ENCODE measurements at places on chromosomes 6 and 20.
A peak's percentile ranks its signal among the peaks of the same experiment; 100 is the strongest.

DNA sequence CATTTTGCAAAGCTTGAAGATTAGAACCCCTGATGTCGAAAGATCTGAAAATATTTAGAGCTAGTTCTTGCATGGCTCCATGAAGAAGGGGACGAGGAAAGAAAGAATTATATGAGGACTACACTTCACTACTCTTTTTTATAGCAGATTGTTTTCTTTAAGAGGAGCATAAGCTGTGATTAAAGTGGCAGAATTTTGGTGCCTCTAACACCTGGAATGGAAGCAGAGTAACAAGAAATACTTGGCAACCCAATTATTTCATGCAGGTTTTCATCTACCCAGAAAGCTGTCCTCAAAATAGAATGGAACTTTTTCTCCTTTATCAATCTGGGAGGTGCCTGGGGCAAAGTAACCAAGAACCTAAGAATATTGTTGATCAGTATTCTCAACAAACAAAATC, 4.0 kb downstream of the METTL24 start:
- DNase-seq: no peak

DNA sequence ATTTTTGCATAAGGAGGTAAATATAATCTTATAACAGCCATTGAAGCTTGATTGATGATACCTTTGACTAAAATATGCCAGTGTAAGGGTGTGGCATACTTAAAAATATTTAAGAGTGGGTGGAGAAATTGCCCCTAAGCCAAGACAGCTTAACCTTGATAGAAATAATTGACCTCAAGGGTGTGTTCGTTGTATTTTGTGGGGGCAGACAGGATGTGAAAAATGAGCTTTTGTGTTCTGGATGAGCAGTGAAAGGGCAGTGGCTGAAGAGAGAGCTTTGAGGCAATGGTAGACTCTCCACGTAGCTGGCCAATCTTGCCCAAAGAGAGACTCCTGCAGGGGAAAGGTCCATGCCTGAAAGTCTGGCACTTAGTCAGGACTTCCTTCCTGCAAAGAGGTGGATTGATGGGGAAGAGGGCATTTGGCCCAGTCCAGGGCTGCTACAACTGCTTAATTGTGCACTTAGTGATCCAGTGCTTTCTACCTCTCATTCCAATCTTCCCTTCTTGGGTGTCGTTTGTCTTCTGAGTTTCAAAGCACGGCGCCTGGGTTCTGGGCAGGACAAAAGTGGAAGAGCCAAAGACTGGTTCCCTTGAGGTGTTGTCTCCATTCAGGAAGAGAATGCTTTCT, 15.6 kb upstream of the CD109 start:
- no peak for DNase-seq

DNA sequence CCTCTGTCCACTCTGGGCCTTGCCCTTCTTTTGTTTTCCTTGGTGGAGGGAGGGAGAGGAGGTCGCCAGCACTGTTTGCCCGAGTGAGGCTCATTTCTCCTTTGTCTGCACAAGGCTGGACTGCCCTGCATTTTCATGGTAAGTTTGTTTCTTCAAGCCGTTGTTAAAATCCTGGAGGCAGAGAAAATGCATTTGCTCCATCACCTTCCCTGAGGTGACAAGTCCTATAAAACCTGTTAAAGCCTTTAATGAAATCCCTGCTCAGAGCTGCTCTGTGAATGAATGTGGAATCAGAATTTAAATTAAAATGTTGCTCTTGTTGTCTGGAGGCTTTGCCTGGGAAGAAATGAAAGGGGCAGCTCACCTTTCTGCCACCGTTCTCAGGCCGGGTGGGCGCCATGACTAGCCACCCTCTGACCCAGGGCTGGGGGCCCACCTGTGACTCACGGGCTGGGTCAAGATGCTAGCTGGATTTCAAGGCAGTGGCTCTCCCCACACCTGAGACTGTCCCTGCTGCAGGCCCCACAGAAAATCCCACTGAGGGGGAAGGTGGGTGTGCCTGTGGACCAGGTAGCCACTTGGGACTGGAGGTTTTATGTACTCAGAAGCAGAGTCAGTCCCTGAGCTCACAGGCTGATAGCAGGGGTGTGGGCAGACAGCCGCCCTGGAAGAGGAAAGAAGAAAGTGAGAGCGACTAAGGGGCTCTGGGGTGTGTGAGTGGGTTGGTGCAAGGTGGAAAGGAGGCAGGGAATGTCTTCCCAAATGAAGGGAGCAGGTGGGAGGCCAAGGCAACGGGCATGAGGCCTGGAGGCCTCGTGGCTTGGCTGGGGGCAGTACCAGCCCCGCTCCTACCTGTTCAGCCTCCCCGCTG, 24.0 kb upstream of the MYT1 start:
- DNase-seq: no peak

GRCh38 chr20:48697845-48698491, 129.8 kb downstream of the PREX1 start:
- DNase-seq: no peak

- no peak for DNase-seq
Measured at GRCh38 chr20:55586610-55587009, 418.7 kb downstream of the CBLN4 start.

DNA sequence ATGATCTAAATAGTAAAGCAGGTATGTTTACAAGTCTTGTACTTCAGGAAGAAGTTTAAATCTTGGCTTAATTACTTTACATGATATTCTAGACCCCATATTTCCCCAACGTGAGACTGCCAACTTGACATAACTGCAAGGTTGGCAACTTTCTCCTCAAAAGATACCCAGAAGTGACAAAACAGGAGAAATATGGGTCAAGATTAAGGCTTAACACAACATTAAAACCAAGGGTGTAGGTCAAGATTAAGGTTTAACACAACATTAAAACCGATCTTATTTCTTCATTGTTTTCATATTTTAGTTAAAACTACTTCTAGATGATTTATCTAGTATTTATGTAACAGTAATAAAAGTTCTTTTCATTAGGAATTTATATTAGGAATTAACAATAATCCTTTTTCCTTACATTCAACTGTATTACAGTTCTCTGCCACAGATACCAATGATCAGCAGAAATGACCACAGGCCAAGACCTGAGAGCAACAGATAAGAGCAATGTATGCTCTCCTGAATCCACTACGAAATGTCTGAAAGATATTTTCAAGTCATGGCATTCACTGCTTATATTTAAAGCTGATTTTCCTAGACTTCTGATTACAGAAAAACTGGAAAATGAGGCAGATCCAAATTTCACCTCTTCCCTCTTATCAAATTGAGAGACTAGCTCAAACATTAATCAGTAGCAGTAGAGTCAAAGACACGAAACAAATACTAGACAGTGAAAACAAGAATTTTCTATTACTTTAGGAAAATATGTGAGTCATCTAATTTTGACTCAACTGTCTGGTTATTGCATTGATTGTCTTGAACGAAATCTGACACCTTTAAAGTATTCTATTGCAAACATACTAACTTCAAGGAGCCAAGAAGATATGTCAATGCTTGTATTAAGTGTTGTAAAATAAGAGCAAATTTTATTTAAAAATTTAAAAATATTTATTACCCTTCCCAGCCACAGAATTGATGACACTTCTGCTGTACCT, 72.3 kb downstream of the RNGTT start:
- DNase-seq: no peak

GRCh38 chr6:133608620-133609019, 280.3 kb upstream of the TCF21 start:
- no peak for DNase-seq

GRCh38 chr20:10236540-10237533, 18.2 kb downstream of the SNAP25 start:
- no peak for DNase-seq

- DNase-seq: no peak
Measured at GRCh38 chr6:1103945-1104623, 207.8 kb upstream of the FOXQ1 start.

GRCh38 chr6:39231521-39232243, 2.4 kb upstream of the KCNK5 start:
- no peak for DNase-seq

GRCh38 chr20:53916173-53916512, 154.3 kb downstream of the BCAS1 start:
- no peak for DNase-seq

DNA sequence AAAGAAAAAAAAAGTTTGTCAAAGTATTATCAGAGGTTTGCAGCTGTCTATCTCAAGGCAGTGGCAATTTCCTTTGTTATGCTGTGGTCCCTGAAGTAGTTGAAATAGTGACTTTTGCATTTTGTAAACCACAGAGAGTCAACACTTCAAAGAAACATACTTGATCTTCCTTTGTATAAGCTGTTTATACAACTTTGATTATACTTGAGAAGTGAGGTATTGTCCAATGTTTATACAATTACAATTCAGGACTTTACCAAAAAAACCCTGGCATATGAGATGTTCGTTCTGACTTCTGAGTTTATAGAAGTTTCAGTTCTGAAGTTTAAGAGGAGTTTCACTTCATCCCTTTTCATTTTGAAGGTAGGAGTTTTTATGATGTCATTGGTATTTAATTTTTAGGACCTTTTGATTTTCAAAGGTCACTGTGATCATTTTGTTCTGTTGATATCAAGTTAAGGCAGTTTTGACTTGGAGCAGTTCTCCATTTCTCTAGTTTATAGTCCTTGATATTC, 4.0 kb downstream of the STK4 start:
- DNase-seq: no peak

DNA sequence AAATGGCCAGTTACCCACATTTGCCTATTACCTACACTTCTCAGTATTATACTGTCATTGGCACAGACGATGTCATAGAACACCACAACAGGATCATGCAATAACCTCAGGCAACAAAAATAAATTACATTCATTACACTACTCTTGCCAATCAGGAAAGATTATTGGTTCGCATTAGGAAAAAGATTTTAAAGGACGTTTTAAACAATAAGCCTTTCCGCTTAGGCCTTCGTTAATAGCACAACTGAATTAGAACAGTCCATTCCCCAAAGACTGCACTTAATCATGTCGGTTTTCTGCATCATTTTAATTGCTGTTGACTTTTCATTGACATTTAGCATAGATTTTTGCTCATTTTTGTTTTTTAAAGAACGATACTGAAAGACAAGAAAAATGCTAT, 912 bp upstream of the SENP6 start:
- no peak for DNase-seq

DNA sequence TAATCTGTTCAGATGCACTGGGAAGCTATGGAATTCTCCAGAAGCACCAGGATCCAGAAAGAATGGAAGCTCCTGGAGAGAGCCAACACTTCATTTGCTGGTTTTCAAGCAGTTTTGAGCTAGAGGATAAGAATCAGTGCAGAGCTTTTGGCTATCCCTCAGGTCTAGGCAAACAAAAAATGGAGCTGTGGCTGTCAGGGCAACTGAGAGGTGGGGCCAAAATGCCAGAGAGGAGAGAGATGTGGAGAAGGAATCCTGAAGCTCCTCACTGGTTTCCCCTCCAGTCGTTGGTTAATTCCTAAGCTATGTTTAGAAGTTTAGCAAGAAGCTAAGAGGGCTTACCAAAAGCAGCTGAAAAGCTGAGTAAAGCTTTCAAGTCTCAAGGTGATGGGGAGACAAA, 294.2 kb upstream of the JARID2 start:
- DNase-seq: no peak

- DNase-seq: peak; percentile 32
Measured at GRCh38 chr6:133983099-133983939, 30.3 kb downstream of the TBPL1 start.

DNA sequence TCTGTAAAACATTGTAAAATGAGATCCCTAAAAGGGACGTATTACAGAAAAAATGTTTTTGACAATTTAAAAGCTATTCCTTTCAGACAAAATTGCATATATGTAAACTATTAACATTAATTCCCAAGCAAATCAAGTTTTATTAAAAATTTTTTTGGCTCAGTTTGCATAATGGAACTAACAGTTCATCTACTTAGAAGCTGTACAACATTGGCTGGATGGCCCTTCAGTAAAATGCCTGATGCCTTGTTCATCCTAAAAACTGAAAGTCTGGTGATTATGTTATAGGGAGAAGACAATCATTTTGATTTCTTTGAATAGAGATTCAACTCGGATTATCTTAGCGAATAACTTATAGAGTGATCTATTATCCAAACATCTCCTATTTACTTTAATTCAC, 52.8 kb downstream of the ADGRG6 start:
- DNase-seq: no peak

DNA sequence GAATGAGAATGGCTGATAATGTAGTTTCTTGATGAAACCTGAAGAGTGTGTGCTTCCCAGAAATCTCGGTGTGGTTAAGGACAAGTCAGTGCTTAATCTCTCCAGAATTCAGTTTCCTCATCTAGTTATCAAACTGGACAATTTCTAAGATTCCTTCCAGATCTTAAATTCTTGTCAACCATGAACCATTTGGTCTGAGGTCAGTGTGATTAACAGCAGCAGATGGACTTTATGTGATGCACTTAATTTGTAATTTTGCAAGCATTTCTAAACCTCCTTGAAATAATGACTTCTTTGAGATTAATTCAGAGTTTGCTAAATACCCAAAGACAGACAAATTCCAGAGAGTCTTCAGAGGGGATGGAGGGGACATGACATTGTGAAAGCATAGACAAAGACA, 160.3 kb downstream of the KIF16B start:
- DNase-seq: no peak

DNA sequence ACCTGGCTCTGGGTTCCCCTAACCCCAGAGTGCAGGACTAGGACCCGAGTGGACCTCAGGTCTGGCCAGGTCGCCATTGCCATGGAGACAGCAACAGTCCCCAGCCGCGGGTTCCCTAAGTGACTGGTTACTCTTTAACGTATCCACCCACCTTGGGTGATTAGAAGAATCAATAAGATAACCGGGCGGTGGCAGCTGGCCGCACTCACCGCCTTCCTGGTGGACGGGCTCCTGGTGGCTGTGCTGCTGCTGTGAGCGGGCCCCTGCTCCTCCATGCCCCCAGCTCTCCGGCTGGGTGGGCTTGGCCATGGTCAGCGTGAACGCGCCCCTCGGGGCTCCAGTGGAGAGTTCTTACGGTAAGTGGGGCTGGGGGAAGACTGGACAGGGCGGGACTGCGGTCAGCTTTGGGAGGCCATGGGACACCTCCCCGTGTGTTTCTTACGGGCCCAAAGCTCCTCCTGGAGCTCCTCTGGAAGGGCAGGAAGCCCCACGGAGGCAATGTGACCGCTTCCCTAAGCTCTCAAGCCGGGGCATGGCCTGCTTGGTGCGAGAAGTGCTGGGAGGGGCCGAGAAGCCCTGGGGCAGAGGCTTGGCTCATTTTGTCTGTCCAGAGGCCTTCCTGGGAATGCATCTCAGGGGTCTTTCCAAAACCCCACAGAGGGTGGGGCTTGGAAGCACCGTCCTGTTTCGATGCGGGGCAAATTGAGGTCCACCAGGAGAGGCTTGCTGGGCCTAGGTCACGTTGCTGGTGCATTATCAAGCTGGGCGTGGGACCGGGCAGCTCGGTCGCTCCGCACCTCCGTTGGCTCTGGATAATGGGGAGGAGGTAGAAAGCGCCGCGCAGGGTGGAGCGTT, at the start of gene HNF4A:
Gene HNF4A, plus strand, starts transcription at position 202 of the 855 bp plus-strand sequence. Its CDS starts 106 bp downstream, at position 308.
- DNase-seq: no peak
